ENCODE measurements at places on chromosomes 16 and 17. TPM values are rescaled to one million over a fixed set of nuclear protein-coding genes. Genes with fewer than 3 reads are reported as not detected.

GRCh38 chr16:11744075-11744470 is 1.4 kb upstream of the TXNDC11 start:
- no peak for DNase-seq

TBX4 gene
- 0.20 TPM for total RNA-seq

DNA sequence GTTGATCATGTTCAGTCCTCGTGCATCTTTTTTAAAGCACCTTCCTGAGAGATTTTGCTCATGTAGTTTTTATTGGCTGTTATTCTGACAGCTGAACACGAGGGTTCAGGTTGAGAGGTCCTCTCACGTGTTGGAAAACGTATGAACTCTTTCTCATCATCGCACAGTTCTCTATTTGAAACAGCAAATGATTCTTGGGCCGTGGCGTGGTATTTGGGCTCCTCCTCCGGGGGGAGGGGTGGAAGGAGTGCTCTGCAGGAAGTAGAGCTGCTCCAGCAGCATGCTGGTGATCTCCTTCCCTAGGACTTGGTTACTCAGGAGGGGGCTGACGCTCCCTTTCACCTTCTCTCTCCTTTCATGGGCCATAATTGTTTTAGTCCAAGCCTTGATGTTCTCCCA is 70.4 kb downstream of the KSR1 start:
- DNase-seq, result no peak

DNA sequence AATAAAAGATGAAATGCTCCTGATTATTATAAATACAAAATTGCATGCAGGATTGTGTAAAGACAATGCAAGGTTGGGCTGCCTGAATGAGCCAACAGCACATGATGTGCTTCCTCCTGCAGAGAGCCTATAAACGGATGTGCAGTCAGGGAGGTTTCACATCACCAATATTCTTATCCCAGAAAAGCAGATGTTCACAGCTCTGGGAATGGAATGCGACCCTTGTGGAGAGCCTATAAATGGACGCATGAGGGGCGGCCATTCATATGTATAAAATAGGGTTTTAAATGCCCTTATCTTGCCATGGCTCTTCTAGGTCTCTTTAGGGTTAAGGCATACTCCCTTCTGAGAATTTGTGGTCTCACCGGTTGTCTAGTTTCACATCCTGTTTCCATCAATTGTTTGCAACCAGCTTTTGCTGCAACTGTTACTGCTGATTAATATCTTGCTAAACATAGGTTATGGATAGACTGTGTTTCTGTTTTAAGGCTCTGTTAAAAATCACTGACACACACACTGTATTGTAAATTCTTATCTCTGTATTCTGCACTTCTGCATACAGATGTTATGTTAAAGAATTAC is 31.9 kb downstream of the SLFN11 start:
- DNase-seq, result no peak

DNA sequence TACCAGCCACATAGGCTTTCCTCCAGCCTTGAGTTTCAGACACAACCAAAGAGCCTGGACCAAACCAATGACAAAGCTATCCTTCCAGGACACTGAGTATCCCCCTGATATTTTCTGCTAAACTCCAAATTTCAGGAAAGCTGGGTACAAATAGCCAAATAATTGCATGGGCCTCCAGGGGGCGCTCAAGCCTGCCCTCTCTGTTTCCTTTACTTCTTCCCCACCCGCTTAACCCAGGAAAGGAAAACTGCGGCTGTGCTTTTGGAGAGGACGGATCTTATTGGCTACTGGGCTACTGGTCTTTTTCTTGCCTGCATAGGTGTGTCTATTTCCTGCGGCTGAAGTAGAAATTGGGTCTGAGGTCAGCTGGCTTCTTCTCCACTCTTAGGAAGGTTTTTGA is 30.1 kb downstream of the GNGT2 start:
- peak; percentile 62 for DNase-seq

- no peak for DNase-seq
Observed at GRCh38 chr17:82237083-82237745, 8.4 kb downstream of the SLC16A3 start.
